ENCODE measurements at places on chromosomes 3 and 15.

DNA sequence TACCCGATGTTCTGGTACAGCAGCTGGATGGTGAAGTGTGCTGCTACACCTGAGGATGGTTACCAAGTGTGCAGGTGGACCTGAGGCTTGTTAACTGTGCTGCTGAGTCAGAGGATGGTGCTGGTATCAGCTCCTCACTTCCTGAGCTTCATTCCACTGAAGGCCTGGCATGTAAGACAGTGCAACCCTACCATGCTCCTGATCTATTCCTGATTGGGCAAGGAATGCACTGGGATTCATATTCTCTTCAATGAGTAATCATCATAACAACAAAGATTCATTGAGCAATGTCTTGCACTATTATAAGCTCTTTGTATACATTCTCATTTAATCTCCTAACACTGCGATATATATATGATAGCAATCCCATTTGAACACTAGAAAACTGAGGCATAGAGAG lies 62.9 kb upstream of the THSD4 start:
- DNase-seq = no peak

DNA sequence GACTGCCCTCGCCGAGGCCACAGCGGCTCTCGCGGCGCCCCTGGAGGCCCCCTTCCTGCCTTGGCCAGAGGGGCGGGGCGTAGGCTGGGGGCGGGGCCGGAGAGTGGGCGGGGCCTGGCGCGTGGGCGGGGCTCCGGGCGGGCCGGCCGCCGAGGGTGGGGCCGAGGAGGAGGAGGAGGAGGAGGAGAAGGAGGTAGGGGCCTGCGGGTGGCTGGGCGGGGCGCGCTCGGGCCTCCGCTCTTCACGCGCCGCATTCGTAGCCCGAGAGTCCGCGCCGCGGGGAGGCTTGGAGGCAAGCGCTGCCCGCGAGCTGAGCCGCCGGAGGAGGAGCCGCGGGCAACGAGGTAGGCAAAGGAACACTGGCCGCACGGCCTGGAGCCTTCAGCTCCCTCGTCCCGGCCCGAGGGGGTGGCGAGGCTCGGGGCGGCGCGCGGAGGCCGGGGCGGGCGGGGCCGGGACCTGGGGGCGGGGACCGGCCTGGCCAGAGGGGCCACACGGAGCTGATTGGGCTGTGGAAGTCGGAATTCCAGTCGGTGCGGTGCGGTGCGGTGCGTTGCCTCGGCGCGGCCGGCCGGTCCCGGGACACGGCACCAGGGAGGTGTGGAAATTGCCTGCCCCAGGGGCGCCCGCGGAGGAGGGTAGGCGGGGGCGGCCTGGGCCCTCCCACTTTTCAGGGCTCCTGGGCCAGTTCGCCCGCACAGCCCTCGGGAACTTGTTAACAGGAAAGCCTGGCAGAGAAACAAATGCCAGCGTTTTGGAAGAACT lies at the start of gene PPP2R3A:
TSS of gene PPP2R3A (plus strand) at position 223 of the 765 bp plus-strand sequence. CDS start 35,771 bp downstream, outside the sequence.
- DNase-seq = peak; percentile 75

- no peak for DNase-seq
Measured at GRCh38 chr3:126731044-126731443, 27.0 kb downstream of the CHCHD6 start.

GRCh38 chr3:19739504-19739903 lies 194.5 kb downstream of the EFHB start:
- DNase-seq = no peak

DNA sequence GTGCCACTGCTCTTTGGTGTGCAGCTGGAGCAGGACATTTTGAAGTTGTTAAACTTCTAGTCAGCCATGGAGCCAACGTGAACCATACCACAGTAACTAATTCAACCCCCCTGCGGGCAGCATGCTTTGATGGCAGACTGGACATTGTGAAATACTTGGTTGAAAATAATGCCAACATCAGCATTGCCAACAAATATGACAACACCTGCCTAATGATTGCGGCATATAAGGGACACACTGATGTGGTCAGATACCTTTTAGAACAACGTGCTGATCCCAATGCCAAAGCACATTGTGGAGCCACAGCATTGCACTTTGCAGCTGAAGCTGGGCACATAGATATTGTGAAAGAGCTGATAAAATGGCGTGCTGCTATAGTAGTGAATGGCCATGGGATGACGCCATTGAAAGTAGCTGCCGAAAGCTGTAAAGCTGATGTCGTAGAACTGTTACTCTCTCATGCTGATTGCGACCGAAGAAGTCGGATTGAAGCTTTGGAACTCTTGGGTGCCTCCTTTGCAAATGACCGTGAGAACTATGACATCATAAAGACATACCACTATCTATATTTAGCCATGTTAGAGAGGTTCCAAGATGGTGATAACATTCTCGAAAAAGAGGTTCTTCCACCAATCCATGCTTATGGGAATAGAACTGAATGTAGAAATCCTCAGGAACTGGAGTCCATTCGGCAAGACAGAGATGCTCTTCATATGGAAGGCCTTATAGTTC lies 12.2 kb downstream of the FEM1B start:
- DNase-seq = no peak

DNA sequence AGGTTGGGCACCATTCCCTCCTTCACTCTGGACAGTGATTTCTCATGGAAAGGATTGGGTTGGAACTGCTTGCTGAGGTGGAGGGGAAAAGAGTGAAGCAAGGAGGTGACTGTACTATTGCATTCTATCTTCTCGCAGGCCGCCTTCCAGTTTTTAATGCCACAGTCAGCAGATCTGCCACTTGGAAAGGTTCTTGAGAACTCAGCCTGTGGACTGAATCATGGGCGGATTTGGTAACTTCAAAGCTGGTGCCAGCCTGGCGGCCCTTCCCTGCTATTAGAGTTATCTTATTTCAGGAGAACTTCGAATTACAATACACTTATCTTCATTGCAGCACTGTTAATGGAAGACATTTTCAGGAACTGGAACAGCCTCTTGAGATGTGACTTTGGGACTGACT lies 23.1 kb upstream of the SLC28A2 start:
- DNase-seq = no peak

GRCh38 chr3:138492980-138493675 lies 58.7 kb downstream of the ESYT3 start:
- no peak for DNase-seq

DNA sequence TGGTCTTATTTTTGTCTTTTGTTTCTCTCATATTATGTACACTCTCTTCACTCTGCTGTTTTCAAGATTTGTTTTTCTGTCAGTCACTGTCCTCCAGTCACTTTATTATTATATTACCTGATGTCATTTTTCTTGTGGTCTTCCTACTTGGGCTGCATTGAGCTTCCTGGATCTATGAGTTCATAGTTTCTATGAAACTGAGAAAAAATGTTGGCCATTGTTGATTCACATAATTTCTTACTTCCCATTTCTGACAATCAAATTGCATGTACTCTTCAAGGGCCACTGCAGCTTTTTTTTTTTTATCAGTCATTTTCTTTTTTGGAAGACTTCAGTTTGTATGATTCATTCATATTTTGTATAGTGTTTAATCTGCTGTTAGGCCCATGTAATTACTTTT lies 1180.6 kb upstream of the GBE1 start:
- no peak for DNase-seq

DNA sequence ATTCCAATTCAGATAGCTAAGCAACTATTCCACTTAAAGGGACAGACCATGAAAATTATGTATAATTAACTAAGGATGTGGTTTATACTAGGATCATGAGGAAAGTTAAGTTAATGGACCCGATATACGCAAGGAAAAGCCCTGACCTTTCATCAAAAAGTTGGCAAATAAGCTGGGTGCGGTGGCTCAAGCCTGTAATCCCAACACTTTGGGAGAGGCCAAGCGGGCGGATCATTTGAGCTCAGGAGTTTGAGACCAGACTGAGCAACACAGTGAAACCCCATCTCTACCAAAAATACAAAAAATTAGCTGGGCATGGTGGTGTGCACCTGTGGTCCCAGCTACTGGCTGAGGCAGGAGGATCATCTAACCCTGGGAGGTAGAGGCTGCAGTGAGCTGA lies 39.6 kb downstream of the SCAP start:
- no peak for DNase-seq

DNA sequence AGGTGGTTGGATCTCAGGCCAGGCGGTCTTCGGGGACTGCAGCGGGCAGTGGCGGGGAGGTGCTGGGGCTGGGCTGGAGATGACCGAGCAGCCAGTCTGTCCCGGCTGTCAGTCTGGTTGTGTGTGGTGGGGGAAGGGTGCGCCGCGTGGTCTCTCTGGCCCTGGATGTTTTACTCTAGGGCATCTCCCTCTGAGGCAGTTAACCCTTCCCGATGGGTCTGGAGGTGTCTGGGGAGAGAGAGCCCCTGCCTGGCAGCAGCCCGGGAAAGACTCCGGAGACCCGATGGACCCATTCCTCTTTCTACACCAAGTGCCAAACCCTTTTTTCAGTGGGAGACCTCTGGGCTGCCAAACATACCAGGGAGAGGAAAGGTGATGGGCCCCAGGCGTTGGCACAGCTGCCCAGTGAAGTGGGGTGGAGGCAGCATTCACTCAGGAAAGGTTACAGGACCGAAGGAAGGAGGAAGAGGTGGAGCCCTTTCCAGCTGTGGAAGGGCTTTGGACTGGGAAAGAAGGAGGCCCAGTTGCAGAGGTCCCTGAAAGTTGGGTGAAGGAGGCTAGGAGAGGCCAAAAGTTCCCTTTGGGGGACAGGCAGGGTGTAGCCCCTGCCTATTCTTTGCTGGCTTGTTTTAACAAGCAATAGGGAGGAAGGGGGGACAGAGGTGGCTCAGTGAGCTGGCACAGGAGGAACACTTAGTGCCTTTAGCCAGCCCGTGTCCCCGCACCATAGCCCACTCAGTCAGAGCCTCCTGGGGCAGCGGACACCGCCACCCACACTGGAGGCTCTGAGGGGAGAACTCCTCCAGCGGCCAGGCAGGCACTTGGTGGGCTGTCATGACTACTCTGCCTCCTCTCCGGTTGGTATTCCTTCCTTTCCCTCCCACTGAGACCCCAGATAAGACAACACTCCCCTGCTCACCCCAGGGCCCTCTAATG lies 2.7 kb upstream of the BAHD1 start:
- DNase-seq = no peak

Data from activated T-cell treated with anti-CD3 and anti-CD28 coated beads, Interleukin-2, amount 50 U/mL, for 72 hours (primary cell).